ENCODE measurements at places on chromosomes 5 and 9.

DNA sequence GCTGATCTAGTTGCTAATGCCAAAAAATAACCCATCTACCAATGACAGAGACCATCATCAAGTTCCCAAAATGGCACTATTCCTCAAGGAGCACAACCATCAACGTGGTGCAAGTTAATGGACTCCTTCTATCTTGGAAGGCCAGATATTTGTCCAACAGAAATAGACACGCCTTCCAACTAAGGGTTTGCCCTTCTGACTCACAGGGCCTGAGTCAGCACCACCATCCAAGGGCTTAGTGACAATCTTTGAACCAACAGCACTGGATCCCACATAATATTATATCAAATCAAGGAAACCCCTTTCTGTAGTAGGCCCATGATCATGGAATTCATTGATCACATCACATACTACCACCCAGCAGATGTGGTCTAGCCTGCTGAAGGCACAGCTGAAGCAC, 84.3 kb downstream of the MED27 start:
- DNase-seq = no peak

DNA sequence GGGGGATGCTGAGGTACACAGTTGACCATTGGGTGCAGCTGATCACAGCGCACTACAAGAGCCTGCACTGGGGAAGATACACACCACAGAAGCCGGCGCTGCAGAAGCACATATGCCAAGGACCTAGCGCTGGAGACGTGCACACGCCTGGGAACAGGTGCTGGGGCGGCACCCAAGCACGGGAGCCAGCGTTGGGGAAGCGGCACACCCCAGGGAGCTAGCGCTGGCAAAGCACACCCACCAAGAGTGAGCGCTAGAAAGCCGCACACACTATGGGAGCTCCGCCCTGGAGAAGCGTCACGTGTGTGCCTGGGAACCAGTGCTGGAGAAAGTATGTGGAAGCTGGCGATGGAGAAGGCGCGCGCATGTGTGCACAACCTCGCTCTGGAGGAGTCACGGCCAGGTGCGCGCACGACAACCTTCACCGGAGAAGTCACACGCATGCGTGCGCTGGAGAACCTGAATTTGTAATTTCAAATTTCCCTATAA, 4.5 kb downstream of the FANCC start:
- DNase-seq = peak; percentile 35

DNA sequence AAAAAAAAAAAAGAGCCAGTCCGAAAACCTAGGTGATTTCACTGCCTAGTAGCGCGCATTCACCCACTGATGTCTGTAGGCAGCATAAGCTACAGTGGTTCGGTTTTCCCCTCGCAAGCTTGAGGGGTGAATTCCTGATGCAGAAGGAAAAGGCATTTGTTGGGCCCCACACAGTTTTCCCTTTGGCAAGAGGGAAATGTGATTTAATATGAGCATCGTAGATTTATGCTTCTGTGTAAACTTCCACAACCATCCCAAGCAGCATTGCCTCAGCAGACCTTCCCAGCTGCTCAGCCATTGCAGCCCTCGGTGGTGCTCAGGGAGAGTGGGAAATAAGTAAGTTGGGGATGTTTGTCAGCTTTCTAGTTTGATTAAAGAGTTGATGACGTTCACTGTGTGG, 231.5 kb upstream of the PPP1R2B start:
- DNase-seq = no peak

GRCh38 chr9:76699971-76700370, 64.3 kb upstream of the PCA3 start:
- no peak for DNase-seq

GRCh38 chr5:96855031-96855872, 21.0 kb upstream of the ERAP2 start:
- DNase-seq = no peak

DNA sequence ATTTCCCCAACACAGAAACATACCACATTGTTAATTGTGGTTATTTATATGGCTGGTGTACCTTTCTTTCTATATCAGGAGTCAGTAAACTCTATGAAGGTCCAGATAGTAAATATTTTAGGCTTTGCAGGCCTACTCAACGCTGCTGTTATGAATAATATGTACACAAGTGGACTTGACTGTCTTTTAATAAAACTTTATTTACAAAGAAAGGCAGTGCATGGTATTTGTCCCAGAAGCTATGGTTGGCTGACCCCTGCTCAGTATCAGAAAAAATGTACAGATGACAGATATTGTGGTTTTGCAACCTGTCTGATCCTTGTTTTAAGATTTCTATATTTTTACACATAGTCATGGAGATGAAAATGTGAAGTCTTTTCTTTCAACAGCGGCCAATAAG, 5.7 kb downstream of the MTRR start:
- no peak for DNase-seq

DNA sequence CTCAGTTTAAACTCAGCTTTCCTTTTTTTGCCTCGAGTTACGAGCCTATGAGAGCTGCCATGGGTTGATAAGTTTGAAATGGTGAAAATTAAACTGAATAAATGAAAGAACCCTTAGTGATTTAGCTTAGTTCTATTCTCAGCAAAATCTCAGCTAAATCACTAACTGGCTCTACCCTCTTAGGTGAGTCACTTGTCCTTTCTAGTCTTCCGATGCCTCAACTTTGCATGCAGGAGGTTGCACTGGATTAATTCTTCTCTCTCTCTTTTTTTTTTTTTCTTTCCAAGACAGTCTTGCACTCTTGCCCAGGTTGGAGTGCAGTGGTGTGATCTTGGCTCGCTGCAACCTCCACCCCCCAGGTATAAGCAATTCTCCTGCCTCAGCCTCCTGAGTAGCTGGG, 83.9 kb downstream of the PAPPA start:
- DNase-seq = no peak

DNA sequence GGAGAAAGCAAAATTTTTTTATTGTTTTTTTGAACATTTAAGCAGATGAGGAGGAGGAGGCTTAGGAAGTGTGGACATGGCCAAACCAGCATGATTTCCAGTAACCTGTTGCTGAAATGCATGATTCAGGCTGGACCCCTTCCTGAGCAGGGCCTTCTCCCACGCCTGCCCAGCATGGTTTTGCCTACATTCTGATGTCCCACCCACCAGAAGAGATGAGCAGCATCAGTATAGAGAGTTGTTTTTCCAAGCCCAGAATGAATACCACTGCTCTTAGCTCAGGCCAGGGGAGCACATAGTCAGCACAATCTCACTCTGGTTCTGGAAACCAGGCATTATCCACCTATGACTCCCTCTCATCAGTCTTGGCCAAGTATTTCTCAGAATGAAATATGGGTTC, 90.1 kb downstream of the PAPPA start:
- no peak for DNase-seq

DNA sequence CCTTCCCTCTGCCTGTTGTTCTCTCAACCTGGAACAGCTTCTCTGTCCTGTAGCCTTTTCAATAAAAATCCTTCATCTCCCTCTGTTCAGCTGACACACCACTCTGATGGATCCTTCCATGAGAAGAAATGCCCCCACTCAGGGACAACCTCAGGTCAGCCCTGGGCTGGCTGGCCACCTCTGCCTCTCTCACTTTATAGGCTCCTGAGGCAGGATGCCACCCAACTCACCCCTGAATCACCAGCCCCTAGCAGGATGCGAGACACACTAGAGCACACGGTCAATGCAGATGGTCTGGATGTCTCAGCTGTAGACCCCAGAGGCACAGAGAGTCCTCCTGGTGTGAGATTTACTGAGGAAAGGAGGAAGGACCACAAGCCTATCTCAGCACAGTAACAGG, 93.8 kb downstream of the GABBR2 start:
- DNase-seq = no peak

DNA sequence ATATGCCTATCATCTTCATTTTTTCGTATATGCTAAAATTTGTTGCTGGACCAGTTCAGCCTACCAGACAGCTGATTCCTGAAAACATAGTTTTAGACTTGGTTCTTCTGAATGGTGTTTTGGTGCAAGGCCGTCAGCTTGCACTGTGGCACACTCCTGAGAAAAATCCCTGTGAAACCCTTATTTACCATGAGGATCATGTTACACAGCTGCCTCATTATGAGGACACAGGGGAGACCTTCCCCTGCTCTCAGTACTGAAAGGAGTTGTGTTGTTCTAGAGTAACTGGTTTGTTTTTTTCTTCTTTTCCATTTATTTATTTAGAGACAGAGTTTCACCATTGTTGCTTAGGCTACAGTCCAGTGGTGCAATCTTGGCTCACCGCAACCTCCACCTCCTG, 37.6 kb downstream of the MAST4 start:
- DNase-seq = peak; percentile 35

DNA sequence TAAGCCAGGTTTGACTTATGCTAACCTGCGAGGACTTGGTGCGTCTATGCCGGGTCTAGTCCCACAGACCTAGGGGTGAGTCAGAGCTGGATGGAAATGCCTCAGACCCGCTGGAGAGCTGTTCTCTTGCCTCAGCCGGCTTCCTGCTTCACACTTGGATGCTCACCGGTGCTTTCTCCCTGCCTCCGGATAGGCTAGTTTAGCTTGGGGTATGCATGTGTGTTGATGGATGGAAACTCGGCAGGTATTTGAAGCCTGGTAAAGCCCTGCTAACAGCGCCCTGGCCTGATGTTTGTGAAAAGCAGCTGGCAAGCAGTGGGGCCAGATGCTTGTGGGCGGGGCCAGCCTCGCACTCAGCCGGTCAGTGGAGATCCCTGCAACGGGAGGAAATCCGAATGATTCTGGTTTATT, 29.3 kb downstream of the PRRC2B start:
- DNase-seq = no peak

DNA sequence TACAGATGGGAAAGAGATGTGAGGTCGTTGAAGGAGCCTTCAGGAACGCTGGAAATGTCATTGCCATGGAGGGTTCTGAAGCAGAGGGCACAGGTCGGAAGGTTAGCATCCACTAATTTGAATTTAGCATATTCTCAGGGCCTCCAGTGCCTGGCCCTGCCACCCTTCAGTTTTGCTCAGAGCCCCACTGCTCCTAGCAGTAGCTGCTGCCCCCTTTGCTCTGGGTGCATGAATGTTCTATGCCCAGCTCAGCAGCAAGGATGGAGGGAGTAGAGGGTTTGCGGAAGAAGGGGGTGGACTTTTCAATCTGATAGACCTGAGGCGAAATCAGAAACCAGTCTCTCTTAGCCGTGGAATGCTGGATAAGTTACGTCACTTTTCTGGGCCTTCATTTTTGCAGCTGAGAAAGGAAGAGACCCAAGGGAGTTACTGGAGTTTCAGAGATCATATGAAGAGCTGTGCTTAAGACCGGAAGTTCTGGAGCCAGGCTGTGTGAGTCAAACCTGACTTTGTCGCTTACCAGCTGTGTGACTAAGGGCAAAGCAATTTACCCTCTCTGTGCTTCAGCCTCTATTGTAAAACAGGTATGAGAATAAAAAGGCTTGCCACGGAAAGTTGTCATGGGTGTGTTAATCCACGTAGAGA, 133.2 kb upstream of the PANK3 start:
- DNase-seq = no peak

DNA sequence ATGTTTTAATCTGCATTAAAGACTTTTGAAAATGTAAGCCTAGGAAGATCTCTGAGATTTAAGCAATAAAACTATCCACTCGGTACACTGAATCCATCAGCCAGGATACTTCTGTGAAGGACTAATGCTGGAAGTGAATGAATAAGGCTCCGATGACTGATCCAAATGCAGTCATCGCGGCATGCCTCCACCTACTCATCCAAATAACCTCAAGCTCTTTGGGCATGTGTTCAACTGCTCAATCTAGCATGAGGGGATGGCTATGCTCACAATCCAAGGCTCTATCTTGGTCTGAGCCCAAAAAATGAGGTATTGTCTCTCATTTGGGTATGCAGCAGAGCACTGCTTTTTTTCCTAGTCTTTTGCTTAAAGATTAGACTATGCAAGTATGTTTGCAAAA, 19.2 kb downstream of the MARCHF3 start:
- no peak for DNase-seq
